Dermis blood vessel endothelial cell (primary cell): ENCODE measurements at places on chromosomes 2 and 18. TPM values are rescaled to one million over a fixed set of nuclear protein-coding genes. Genes with fewer than 3 reads are reported as not detected.

CYRIA gene
- total RNA-seq: 33.7 and 40.5 TPM in 2 replicates

DNA sequence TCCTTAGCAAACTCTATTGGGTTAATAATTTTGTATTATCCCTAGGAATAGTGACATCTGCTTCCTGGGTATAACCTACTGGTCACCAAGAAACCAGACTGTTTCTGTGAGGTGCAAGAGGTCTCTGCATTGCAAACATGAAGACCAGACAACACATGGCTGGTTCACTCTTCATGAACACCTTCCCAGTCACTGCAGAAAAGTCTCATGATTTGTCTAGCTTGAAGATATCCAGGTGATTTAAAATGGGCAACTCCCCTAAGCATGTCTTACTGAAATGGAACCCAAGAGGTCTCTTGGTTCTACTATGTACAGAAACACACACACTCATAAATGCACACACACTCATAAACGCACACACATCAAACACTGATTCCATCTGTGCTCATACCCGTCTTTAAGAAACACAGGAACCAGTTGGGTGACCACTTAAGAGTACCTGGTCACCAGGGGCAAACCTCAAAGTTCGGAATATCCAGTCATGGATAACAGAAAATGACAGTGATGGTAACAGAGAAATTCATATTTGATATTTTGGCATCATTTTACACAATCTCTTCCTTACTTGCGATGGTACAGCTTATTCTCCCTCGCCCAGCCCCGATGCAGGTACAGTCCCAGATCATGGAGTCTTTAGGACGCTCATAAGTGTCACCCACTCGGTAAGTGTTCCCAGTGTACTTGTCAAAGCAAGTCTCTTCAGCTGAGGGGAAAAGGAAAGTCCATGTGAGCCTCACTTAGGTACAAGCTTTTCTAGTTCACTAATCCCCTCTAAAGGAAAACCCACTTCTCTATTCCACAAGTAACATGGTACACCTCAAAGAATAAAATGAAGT, 2.9 kb downstream of the FN1 start:
- no peak for DNase-seq

GCKR gene
- 0.05 and 0.85 TPM in 2 replicates for total RNA-seq

GRCh38 chr2:31523871-31524492, 56.8 kb downstream of the SRD5A2 start:
- peak; percentile 66 for DNase-seq

- DNase-seq: no peak
Measured at GRCh38 chr2:191499874-191500565, 177.9 kb upstream of the NABP1 start.

- DNase-seq: no peak
Measured at GRCh38 chr2:69043736-69044400, 30.9 kb downstream of the ANTXR1 start.

TRIB2 gene
- 73.6 and 141 TPM in 2 replicates for total RNA-seq

GRCh38 chr2:84931384-84931821, 25.9 kb downstream of the TMSB10 start:
- DNase-seq: no peak

DNA sequence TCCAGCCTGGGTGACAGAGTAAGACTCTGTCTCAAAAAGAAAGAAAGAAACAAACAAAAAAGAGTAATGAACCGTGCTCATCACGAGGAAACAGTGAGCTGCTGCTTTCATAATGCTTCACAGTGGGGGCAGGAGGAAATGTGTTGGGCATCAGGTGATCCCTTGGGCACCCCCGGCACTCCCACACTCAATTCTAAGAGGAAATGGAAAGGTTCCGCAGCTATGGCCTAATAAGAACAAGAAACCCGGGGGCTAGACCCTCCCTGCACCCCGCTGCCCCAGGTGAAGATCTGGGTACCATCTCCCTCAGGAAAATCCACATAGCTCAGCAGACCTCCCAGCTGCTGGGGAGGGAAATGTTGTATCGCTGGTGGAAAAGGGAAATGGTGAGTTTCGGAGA, 118.9 kb downstream of the LPIN1 start:
- DNase-seq: no peak

GRCh38 chr2:223185638-223186037, 133.6 kb downstream of the KCNE4 start:
- DNase-seq: no peak

ATOH8 gene
- 42.3 and 58.4 TPM in 2 replicates for total RNA-seq

- DNase-seq: no peak
Measured at GRCh38 chr18:12694032-12694431, 8.5 kb downstream of the CEP76 start.

CCDC74B gene
- 2.2 and 2.7 TPM in 2 replicates for total RNA-seq

SNRPD1 gene
- total RNA-seq: 13.6 and 24.2 TPM in 2 replicates

DNA sequence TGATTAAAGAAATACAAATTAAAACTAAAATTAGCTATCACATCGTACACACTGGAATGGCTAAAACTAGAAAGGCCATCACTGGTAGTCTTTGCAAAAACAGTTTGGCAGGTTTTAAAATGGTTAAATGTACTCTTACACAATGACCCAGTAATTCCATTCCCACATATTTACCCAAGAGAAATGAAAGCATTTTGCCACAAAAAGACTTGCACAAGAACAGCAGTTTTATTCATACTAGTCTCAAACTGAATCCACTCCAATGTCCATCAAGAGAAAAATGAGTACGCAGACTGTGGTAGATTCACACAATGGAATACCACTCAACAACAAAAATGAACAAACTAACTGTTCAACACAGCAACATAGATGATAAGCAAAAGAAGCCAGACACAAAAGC, 29.1 kb downstream of the SP140L start:
- DNase-seq: no peak

DNA sequence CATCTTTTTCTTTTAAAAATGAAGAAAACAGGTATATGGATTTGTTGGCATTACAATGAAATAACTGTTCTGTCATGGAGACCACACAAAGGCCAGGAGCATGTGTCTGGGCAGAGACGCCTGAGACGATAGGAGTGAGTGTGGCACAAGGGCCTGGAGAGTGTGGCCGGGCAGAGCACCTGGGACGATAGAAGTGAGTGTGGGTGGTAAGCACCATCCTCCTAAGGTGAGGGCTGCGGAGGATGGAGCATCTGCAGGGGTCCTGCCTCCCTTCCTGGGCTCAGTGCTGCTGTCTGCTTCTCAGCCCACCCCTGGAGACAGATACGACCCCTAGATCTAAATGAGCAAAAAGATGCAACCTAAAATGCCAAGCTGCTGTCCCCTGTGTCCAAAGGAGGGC, 184.9 kb downstream of the MYT1L start:
- DNase-seq: no peak

- peak; percentile 54 for DNase-seq
Measured at GRCh38 chr2:204538182-204539018, 6.9 kb upstream of the PARD3B start.

DNA sequence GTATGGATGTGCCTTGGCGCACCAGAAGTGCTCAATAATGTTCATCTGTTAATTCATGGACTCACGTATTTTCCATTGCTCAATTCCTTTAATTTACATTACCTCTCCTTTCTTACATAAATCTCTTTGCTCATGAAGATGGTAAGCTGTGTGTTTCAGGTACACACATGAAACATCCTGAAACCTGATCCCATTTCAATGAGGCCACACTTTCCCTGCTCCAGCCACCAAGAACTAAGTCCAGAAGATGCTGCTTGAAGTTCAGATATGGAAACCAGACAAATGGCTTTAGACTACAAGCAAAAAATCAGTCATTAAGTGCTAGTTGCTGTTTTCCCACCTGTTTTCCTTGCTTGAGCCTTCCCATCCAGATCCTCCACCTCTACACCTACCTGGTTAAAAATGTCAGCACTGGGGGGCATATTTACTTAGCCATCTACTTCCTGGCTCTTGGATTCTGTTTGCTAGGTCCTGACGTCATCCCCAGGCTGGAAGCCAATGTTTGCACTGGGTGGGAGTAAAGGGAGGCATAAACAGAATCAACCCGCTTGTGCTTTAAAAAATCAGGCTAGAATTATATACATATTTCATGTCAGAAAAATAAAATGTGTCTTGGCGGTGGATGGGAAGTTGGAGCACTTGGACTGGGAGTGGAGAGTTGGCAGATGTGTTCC, 309.7 kb downstream of the OSR1 start:
- DNase-seq: no peak

- DNase-seq: no peak
Measured at GRCh38 chr2:24822049-24822706, 29.0 kb downstream of the CENPO start.

- no peak for DNase-seq
Measured at GRCh38 chr2:25490217-25490616, 148.5 kb upstream of the DNMT3A start.

DNA sequence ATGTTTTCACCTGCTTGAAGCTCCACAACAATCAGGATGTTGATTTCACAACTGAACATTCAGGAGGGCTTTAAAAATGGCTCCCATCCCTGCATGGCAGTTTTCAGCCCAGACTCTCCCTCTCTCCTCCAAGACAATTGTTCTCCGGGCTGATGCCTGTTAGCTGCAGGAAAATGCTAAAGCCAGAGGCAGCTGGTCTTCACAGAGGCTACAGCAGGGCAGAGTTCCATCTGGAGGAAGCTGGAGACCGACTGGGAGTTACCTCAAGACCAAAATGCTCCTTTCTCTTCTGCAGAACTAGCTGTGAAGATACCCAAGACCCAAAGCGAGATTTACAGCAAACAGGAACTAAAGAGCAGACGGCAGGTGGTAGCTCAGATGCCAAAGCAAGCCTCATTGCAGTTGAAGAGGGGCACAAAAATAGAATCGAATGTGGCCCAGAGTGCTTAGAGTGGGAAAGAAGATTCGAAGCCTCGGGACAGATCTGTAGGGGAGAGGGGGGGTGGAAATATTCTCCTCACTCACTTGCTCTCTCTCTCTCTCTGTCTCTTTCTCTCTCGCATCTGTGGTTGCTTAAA, 423.6 kb downstream of the ZNF521 start:
- DNase-seq: no peak

- no peak for DNase-seq
Measured at GRCh38 chr2:85717308-85718008, 23.3 kb downstream of the GNLY start.

ADI1 gene
- total RNA-seq: 50.9 and 68.4 TPM in 2 replicates

ANKRD29 gene
- 4.1 and 4.2 TPM in 2 replicates for total RNA-seq

CHRND gene
- not detected in 2 replicates for total RNA-seq

- DNase-seq: peak; percentile 91
Measured at GRCh38 chr2:23757686-23758433, 169.1 kb downstream of the ATAD2B start.

DNA sequence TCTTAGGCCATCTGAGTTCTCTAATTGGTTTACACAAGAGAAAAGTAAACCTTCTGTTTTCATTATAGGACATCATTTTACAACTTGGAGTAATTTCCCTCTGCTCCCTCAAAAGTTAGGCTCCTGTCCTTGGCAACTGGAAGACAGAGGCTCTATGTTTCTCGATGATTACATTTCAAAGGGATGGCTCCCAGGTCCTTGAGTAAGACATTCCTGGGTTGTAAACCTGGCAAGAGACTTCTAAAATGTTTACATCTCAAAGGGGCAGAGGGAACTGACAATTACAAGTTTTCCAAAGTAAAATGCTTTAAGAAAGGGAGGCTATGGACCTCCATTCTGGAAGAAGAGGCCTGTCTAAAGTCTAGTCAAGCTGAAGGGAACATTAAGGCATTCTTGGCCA, 268.3 kb upstream of the REG3G start:
- no peak for DNase-seq

ZBTB14 gene
- 15.6 and 17.9 TPM in 2 replicates for total RNA-seq

GRCh38 chr2:132588576-132588975, 81.4 kb downstream of the LYPD1 start:
- no peak for DNase-seq

GRCh38 chr2:241606186-241606585, 30.8 kb downstream of the THAP4 start:
- DNase-seq: no peak

DNA sequence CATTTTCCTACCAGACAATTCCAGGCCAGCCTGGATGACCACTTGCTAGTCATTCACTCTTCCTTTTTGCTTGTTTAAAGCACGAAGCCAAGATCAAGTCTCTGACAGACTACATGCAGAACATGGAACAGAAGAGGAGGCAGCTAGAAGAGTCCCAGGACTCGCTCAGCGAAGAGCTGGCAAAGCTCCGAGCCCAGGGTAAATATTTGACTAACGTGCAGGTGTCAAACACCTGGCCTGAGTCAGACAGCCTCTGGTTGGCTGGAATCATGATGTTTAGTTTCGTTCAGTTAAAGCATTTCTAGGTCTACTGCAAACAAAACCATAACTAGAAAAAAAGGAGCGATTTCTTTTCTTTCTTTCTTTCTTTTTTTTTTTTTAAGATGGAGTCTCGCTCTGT, 44.2 kb upstream of the LYPD6B start:
- DNase-seq: no peak

MC4R gene
- not detected in 2 replicates for total RNA-seq

GRCh38 chr2:242038928-242039341, 169.4 kb downstream of the RTP5 start:
- DNase-seq: no peak

CYTIP gene
- 0.14 TPM in 1 of 2 replicates, not detected in the other for total RNA-seq

DNA sequence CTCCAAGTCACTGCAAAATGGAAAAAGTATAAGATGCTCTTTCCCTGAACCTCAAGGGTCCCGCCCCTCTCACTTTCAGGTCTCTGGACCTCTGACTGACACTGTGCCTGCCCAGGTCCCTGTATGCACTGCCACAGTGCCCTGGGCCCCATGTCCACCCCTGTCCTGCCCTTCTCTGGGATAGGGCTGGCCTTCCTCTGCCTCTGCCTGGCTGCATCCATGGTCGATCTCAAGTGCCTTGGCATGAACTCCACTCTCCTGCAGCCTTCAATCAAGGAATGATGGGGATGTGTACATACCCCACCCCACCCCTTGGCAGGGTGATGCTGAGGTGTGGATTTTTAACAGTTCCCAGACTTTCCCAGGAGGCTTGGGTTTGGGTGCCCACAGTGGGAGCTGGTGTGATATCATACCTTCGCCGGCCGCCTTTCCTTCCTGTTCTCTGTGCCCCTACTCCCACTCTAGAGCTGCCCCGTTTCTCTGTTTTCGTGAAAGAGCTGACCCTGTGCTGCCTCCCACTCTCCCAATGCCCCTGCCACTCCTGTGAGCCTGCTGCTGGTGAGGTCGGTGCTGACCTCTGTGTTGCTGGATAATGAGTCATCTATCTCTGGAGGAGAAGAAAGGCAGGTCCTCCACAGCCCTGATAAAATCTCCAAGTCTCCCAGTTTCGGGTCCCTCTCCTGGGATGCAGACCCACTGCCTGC, 18.9 kb downstream of the PTPN18 start:
- DNase-seq: no peak
